ENCODE measurements at places on chromosomes 13 and 19. TPM values are rescaled to one million over a fixed set of nuclear protein-coding genes. Genes with fewer than 3 reads are reported as not detected.

Gene SYT5
- polyA plus RNA-seq: 1.2 TPM

Gene IGFL4
- polyA plus RNA-seq: 0.92 TPM

Gene IFI30
- 9.2 TPM for polyA plus RNA-seq

Gene GEMIN7
- polyA plus RNA-seq: 17.0 TPM

Gene CCDC169
- polyA plus RNA-seq: 4.3 TPM

Gene TTC9B
- not detected for polyA plus RNA-seq

Gene NPHS1
- polyA plus RNA-seq: 0.60 TPM

Gene NMRK2
- not detected for polyA plus RNA-seq

Gene OLFM2
- polyA plus RNA-seq: 32.2 TPM

DNA sequence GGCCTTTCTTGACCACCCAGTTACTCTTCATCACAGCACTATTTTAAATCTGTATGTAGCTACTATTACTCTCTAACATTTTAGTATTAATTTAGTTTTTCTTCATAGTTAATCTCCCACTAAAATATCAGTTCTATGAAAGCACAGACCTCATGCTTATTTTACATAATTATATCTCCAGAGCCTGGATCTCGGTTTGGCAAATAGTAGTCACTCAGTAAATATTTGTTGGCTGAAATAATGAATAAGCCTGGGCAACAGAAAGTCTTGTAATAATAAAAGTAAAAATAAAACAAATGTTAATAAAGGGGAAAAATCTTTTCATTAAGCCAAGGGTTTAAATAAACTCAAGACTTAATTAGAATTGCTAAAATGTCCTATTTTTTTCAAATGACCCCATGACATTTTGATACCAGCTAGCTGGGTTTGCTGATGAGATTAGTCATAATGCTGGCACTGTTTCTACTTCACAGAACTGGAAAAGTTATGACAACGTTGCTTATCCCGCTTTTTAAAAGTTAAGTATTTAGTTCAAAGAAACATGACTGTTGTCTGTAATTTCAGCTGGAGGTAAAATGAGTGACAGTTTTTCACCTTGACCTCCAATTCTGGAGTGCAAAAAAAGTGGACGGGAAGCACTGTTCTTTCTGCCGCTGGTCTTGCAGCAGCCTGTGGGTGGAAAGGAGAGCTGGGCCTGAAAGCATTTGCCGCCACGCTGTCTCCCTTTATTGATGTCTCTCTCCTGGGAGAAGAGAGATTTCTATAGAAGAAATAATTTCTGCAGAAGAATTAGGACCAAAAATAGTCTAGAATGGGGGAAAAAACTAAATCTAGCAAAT is 85.2 kb upstream of the SPATA13 start:
- no peak for DNase-seq

DNA sequence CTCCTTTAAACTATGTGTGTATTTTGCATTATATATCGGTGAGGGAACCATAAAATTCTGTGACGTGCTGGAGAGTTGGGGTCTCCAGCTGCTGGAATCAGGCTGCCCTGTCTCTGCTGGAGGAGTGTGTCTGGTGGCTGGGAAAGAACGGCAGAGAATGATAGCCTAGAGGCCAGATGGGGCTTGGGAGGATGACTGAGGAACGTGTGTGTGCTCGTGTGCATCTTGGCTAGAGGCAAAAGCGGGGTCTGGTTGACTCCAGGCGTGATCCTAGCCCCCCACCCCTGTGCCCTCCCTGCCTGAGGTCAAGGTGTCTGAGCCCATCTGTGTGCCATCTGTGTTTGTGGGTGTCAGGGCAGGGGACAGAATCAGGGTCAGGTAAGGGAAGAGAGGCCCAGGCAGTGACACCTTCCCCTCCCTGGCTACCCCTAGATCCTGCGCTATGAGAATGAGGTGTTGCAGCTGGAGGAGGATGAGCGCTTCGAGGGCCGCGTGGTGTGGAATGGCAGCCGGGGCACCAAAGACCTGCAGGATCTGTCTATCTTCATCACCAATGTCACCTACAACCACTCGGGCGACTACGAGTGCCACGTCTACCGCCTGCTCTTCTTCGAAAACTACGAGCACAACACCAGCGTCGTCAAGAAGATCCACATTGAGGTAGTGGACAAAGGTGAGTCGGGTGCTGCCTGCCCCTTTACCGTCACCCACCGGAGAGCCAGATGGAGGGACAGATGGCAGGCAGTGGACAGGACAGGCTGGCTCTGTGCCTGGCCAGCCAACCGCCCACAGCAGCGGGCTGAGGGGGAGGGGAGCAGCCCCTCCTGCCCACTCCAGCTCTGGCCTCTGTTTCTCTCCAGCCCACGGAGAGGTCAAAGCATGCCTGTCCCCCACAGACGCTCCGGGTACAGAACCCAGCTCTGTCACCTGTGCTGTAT is 3.1 kb downstream of the SCN1B start:
- DNase-seq: no peak

DNA sequence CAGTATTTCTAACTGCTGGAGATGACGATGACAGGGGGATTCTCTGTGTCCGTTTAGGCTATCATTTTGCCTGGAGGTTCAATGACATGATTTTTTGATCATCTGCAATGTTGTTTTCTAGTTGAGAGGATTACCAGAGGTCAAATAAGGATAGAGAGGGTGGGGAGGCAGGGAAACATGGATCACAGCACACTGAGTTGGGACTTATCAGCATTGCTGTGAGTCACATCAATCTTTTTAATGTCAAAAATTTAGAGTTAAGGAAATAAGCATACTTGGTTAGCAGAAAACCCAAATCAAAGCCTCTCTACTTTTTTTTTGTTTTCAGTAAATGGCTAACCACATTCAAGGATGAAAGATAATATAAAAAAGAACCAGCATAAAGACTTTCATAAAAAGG is 43.0 kb upstream of the CSNK1A1L start:
- DNase-seq: no peak

DNA sequence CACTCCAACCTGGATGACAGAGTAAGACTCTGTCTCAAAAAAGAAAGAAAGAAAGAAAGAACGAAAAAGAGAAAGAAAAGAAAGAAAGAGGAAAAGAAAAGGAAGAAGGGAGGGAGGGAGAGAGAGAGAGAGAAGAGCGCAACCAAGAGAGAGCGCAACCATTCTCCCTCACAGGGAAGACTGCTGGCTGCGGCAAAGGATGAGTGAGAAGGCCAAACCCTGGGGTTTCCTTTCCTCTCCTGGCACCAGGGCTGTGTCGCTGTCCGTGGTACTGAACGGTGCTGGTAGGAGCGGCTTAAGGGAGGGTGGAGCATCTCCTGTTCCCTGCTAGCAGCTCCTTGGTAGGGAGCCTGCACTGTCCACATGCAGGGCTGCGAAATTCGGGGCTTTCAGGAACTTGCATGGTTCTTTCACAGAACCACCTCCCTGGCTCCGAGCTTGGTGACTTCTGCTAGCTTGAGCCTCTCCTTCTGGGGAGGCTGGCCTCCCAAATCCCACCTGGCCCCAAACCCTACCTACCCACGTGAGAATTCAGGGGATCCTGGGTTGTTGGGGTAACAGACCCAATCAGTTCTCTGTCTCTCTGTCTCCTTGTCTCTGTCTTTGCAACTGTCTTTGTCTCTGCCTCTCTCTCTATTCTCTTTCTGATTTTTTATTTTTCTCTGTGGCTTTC is 51.1 kb upstream of the ZNRF4 start:
- DNase-seq: peak; percentile 77

DNA sequence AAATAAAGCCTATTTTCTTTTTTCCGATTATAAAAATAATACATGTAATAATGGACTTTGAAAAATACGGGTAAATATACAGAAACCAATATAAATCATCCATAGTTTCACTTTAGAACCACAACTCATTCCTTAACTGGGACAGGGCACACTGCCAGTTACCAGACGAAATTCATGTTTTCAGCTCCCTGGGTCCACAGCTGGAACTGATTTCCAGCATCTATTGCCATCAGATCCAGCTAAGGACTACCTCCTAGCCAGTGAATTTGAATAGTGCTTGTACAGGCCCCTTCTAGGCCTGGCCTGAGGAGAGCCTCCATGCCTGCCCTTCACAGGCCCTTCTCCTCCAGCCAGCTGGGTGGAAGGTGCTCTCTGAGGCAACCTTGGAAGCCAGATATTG is 30.0 kb upstream of the ATP12A start:
- DNase-seq: no peak

- DNase-seq: no peak
Observed at GRCh38 chr13:80036845-80037504, 304.0 kb downstream of the SPRY2 start.

DNA sequence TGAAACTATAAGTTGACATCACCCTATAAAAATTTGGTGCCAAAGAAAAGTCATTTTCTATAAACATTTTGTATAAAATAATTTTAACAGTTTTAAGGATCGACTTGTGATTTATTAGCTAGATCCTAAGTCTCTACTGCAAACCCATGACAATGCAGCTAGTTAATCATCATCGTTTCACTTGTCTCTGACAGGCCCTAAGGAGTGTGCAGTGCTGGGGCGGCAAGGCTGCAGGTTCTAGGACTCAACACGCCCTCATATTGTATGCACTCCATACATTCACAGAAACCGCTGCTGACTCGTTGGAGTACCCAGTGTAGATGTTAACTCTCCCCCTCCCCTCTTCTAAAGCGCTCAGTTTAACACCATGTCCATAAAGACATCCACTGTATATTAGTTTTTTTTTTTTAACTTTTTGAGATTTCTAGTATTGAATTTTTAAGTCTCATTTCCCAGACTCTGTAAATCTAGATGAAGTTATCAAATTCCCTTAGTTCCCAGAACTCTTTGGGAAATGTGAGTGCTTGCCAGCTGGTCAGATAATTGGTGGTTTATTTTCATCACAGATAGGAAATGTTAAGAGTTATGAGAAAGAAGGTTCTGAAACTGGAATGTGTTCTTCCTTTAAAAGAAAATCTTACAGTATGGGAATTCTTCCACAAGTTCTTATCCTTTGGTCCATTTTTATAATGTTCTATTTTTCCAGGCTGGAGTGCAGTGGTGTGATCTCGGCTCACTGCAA is 162.8 kb upstream of the RNF113B start:
- no peak for DNase-seq

DNA sequence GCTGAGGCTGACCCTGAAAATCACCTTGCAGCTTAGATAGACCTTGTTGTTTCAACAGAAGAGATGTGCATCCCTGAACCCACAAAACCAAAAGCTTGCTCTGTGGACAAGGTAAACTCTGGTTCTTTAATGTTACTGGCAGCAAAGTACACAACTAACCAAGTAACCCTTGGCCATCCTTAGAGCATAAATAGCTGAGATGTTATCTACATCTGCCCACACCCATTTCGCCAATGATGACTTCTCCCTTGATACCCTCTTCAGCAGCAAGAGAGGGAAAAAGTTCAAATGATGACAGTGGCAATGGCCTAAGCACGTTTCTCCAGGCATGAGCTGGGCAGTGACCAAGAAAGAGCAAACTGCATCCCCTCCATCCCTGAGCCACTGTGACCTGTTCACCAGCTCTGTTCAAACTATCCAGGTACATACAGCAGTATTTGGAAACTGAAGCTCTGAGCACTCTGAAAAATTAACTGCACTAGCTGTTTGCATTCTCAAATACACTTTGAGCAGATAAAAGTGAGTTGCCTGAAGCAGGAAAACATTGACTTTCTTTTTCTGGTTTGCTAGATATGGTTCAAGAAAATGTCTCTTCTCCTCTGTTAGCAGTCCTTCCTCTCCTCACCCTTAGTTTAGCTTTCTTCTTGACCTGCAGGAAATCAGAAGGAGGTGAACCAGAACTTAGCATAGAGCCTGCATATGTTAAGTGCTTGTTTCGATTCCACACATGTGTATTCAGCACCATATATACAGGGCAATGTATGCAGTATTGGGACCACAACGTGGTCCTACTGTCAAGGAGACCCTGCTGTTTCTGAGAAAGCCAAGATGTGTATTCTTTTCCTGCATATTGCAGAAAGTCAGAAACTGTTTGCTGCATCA is 231.7 kb downstream of the FOXO1 start:
- DNase-seq: no peak

DNA sequence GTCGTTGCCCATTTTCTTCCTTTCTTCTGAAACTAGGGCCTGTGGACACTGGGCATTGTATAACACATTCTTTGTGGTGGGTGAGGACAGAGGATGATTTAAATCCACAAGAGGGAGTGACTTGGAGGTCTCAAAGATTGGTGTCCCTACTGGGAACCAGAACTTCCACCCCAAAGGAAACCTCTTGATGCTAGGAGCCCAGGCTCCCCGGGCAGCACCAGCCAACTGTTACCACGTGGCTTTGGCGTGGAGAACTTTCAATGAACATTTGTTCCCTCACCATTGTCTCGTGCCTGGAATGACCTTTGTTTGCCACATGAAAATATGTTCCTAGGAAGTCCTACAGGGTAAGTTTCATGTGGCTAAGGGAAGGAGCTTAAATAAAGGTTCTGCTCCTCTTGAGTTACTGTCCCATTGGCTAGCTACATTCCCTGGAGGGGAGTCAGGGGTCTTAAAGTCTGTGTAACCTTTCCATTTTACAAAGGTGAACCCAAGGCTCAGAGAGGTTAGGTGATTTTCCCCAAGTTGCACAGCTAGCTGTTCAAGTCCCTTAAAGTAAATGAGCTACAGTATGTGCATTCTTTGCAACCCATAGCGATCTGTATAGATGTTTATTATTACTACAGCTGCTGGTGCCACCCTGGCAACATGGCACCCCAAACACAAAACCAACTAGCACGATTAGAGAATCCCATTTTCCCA is 5.0 kb upstream of the CDX2 start:
- no peak for DNase-seq

DNA sequence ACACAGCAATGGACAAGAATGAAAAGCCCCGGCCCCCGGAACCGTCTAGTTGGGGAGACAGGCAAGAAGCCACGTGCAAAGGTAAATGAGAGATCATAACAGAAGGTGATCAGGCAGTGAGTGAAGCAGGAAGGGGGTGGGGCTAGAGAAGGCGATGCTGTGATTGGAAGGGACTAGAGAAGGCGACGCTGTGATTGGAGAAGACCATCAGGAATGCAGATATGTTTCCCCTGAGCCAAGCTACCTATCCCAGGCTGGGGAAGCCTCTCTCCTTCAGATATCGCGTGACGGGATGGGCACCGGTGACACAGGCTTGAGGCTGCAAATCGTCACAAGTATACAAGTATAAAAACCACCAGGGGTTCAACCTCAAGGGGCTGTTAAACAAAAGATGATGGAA is 21.8 kb downstream of the DCAF15 start:
- DNase-seq: no peak

GRCh38 chr19:1070576-1070930 is 3.6 kb downstream of the ARHGAP45 start:
- DNase-seq: no peak

GRCh38 chr13:23516190-23516589 is 54.0 kb upstream of the TNFRSF19 start:
- DNase-seq: no peak

- no peak for DNase-seq
Observed at GRCh38 chr13:36965767-36966166, 33.4 kb downstream of the ALG5 start.

- DNase-seq: no peak
Observed at GRCh38 chr19:11460207-11460606, 20.6 kb downstream of the ELAVL3 start.

GRCh38 chr19:8254286-8255001 is 45.3 kb downstream of the CERS4 start:
- no peak for DNase-seq
